ENCODE measurements at places on chromosomes 3 and 15. TPM values are rescaled to one million over a fixed set of nuclear protein-coding genes. Genes with fewer than 3 reads are reported as not detected.

DNA sequence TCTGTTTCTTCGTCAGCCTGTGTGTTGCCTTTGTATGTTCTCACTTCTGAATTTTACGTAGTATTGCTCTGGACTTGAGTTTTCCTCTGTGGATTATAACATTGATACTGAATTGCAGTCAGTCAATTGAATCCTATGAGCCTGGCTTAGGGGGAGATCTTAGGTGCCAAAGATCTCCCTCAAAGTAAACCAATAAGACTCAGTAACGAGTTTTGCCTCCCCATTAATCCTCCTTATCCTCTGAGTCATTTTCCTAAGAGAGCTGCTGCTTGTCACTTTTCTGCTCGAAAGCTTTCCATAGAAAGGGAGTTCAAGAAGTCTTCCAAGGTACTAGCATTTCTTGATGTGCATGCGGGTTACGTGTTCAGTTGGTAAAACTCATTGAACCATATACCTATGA, 126.4 kb downstream of the CHDH start:
- DNase-seq: no peak

DNA sequence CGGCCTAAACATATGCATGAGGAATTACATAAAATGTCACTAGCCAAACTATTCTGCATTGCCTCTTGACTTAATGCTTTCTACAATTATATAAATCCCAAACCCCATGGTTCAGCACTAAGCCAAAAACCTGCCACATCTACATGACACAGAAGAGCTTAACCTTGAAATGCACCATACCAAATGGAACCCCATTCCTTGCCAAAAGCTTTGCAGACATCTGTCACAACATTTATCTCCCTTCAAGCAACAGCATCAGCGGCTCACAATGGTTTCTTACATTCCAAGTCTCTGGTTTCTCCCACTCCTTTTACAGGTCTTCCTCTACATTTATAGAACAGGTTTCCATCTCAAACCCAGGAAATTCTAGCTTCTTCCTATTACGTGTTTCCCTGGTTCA, 58.4 kb upstream of the GYG1 start:
- DNase-seq: no peak

- no peak for DNase-seq
These were observed 142.2 kb downstream of the EBLN2 start for GRCh38 chr3:73203633-73204032.

GRCh38 chr3:53287131-53287629, 31.4 kb upstream of the TKT start:
- no peak for DNase-seq

GRCh38 chr15:41161736-41162135, 45.7 kb upstream of the INO80 start:
- no peak for DNase-seq

GRCh38 chr3:117297065-117297464, 587.5 kb downstream of the TUSC7 start:
- no peak for DNase-seq

GRCh38 chr3:140244893-140245292, 309.9 kb downstream of the CLSTN2 start:
- DNase-seq: no peak

DNA sequence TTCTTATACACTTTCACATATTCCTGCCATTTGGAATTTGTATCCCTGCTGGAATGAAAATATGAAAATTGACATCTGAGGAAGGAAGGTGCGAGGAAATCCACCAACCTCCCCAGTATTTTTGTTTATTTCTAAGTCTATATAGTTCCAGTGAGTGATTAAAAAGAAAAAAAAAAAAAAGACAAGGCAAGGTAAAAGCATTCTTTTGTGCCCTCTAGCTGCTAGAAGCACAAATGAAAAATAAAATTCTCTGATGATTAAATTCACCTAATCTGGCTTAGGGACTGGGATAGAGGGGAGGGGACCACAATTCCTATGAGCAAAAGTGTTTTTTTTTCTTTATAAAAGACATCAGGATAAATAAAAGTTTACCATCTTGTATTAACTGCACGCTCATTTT, 370.9 kb downstream of the NR2F2 start:
- no peak for DNase-seq

GRCh38 chr3:151891721-151892120, 18.3 kb downstream of the SUCNR1 start:
- DNase-seq: no peak

DNA sequence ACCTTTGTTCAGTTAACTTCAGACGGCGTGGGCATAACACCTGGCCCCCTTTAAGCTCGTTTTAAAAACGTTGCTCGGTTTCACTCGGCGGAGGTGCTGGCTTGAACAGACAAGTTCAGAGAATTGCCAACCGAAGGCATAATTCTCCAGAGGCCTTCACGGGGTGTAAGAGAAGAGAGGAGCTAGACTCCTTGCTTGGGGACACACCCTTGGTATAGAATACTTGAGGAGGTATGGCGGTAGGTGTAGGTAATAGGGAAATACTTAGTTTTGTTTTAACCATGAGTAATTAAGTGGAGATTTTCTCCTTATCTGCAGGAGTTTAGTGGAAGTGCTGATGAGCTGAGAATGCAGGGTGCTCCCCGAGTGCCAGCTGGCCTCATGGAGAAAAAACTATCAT, 921 bp downstream of the FBXL2 start:
- DNase-seq: no peak

GRCh38 chr3:72097053-72097452, 312.1 kb upstream of the PROK2 start:
- no peak for DNase-seq

- peak; percentile 41 for DNase-seq
These were observed 539.5 kb upstream of the AGTR1 start for GRCh38 chr3:148158210-148158609.

DNA sequence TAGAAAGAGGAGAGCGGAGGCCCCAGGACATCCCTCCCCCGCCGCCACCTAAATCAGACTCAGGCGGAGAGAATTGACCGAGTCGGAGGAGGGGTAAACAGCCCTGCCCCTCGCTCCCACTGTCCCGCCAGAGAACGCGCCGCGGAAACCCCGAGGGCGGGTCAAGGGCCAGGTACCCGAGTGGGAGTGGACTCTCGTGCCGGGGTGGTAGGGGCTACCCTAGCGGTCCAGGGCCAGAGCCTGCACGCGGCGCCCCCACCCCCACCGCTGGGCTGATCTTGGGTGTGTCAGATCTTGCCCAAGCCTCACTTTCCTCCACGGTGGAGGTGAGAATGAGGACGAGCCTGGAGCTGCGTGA, 19.0 kb downstream of the SPATA12 start:
- no peak for DNase-seq

DNA sequence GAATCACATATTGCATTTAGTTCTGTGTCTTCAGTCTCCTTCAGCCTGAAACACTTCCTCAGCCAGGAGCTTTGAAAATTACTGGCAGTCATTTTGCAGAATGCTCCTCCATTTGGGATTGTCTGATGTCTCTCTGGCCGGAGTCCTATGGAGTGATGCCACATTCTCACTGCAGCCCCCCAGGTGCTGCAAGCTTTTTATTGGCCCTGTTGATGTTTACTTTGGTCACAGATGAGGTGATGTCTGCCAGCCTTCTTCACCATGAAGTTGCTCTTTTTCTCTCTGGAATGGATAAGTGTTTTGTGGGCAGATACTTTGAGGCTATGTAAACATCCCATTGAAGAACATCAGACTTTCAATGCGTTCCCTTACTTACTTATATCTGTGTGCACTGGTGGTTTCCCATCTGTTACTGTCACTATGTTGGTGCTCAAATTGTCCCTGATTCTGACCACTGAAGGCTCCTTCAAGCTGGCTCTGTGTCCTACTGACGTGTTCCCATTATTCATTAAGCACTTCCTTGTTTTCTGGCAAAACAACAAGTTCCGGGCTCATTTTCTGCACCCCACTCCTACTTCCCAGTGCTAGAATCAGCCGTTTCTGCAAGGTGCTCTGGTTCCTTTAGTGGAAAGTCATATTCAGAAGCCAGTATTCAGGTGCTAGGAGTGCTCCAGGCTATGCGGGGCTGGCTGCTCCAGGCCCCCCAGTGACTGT, 1.4 kb upstream of the CLEC3B start:
- no peak for DNase-seq

- no peak for DNase-seq
These were observed 199.8 kb downstream of the TCF12 start for GRCh38 chr15:57118013-57118799.

GRCh38 chr15:99954361-99955180, 221.3 kb upstream of the LYSMD4 start:
- no peak for DNase-seq

DNA sequence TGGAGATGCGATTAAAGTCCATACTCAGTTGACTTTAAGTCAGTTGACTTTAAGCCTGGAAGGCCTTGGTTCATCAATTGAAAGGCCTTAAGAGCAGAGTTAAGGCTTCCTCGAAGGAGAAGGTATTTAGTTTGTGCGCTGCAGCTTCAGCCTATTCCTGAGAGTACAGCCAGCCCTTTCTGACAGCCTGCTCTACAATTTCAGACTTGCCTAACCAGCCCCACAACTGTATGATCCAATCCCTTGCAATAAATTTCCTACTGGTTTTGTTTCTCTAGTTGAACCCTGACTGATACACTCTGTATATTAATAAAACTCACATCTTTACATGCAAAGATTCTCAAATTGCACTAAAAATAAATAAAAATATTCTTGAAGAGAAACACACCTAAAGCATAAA, 66.1 kb upstream of the RORA start:
- no peak for DNase-seq

- DNase-seq: no peak
These were observed 185.9 kb downstream of the SUCLG2 start for GRCh38 chr3:67468511-67468910.

GRCh38 chr3:30162579-30162978, 443.8 kb upstream of the TGFBR2 start:
- DNase-seq: peak; percentile 68

- peak; percentile 4 for DNase-seq
These were observed 8.5 kb upstream of the SLC24A5 start for GRCh38 chr15:48112242-48112641.

DNA sequence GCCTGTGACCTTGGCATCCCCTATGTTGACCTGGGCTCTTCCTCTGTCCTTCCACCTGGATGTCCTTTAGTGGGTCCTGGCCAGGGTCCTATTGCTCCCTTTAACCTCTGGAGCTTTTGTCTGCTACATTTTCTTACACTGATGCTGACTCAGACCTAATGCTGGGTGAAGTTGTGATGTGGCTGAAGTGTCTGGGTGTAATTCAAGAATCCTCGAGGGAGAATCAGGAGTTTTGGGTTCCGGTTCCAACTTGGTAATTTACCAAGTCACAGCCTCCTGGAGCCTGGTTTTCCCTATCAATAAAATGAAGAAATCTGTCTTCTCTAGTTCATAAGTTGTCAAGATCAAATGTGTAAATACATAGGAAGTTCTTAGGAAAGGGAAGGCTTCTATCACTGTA, 25.6 kb downstream of the CEP19 start:
- no peak for DNase-seq

DNA sequence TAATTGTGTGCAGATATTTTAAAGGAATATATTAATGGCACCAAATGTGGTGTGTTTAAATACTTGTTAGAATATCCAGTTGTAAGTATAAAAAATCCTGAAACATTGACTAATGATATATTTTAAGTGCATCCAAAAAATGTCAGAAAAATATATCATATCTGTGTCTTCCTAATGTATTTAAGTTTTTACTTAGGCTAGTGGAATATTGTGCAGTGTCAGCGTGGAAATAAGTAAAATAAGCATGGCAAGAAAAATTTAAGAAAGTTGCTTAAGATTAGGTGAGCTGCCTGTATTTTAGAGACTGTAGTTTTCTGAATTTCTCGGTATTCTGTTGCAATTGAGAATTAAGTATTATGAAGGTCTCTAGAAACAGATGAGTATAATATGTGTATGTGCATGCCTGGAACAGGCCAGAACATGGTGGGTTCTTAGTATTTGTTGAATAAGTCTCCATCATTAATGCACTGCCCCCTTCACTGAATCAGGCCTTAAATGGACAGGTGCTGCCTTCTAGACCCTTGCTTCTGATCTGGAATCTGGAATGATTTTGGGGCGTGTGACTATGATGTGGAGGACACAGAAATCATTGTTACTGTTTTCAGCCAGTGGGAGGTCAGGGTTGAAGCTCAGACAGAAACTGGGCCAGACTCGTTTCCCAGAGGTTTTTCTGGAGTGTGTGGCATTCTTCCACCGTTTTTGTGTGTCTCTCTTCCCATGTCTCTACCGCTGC, 86.1 kb downstream of the TRAK1 start:
- DNase-seq: no peak

DNA sequence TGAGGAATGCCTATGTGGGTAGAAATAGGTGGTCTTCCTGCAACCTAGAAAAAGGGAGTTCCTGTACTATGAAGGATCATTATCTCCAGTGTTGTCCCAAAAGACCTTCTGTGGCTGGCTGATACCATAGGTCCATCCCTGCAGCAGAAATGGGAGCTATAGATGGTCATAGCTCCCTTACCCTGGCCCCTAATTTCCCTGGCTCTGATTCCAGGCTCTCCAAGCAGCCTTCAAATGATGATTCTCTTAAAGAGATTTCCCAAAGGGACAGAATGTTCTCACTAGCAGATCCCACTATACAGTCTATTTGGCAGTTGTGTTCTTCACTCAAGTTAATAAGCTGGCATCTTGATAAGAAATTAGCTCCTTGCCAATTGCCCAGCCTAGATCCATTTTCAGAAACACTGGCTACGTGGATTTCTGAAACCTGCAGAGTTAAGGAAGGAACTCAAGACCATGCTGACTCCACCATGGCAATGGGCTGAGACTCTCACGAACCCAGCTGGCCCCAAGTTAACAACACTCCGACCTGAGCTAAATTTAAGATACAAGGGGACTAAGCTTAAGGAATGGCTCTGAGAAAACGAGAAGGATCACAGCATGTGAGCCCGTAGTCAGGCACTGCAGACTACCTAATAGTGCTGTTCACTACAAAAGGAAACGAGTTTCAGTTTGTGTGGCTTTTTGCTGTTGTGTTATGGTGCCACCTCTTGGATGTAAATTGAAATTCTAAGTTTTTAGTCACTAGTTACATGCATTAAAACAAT, 11.4 kb downstream of the C15orf40 start:
- DNase-seq: no peak

GRCh38 chr3:127914584-127914983, 448 bp upstream of the KBTBD12 start:
- no peak for DNase-seq

DNA sequence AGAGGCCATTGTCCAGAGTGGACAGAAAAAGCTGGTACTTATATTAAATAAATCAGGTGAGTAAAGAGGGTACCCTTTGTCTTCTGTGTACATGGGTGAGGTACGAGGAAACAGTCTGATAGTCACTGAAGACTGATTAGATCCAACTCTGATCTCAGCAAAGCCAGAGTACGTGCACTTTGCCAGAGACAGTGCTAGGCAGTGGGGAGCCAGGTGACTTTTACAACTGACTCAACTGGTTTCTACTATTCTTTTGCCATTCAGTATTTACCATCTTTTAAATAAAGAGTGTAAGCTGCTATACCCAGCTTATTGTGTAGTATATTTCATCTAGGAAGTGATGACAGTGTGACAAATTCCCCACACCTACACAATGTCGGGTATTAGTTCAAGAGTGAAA, 3.3 kb downstream of the GNL3 start:
- DNase-seq: no peak

Gene DNASE1L3
- total RNA-seq: 0.78 TPM

Gene OCA2
- total RNA-seq: not detected

Gene FBN1
- 171 TPM for total RNA-seq

Gene UNC45A
- 80.6 TPM for total RNA-seq

Gene CASR
- total RNA-seq: not detected

Gene RETNLB
- total RNA-seq: not detected

Gene DPPA2
- total RNA-seq: not detected

Gene SECISBP2L
- total RNA-seq: 24.5 TPM

All from glomerular endothelial cell (primary cell).